ENCODE measurements at places on chromosomes 4 and X.

GRCh38 chrX:72367516-72367915 lies 61.8 kb upstream of the CITED1 start:
- no peak for DNase-seq

DNA sequence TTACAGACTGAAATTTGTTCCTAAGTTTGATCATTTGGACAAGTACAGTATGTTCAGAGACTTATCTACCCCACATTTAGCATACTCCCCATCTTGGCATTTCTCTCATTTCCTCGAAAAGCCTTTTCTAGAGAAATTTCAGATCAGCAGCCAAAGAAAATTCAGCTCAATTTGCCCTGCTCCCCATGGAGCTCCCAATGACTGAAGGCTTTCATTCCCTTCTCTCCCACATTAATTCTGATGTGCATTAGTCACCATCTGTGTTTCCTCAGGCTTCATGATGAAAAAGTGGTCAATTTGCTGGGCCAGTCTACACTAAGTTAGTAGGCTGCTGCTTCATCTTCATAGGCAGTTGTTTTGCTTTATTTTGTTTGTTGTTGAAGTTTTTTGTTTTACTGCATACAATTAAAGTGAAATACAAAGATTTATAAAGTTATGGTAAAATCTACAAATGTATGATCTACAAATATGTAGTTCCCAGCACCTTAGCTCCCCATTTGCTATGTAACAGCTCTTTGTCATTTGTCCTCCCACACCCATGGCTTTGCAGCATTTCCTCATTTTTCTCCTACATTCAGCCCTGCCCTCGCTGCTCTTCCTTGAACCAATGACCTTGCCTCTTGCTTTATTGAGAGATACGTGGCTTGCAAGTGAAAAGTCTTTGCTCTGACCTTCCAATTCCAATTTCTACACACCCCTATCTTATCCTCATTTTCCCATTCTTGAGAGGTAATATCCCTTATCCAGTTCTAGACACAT lies 193.9 kb downstream of the ANAPC10 start:
- DNase-seq: peak; percentile 32

GRCh38 chr4:184282251-184282713 lies 64.6 kb upstream of the ENPP6 start:
- DNase-seq: no peak

GRCh38 chrX:131262200-131262599 lies 26.9 kb downstream of the IGSF1 start:
- no peak for DNase-seq

DNA sequence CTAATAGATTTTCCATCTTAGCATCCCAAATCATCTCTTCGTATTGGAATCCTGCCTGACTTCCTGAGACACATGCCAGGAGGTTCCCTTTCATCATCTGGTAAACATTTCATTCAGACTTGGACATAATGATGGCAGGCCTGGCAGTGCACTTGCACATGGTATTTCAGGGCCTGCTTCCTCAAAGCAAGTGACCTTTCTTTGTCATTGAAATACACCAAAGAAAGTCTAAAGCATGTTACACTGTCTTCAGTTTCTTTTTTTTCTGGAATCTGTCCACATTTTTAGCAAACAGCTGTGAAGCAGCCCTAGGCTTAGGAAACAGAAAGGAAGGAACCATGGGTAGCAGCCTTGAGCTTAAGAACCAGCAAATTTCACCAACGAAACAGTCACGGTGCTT lies 205.9 kb upstream of the VCX start:
- DNase-seq: no peak

GRCh38 chr4:10305816-10306215 lies 151.4 kb downstream of the ZNF518B start:
- DNase-seq: no peak

- no peak for DNase-seq
Observed at GRCh38 chrX:12496343-12496742, 294.9 kb upstream of the PRPS2 start.

- DNase-seq: peak; percentile 77
Observed at GRCh38 chrX:49186125-49187027, at the start of gene PRICKLE3. PRICKLE3 (minus strand) TSS chrX:49186373; CDS start chrX:49186297, 76 bp downstream.
